AG10803 (cell line): ENCODE measurements at places on chromosomes 11 and 22.
A peak's percentile ranks its signal among the peaks of the same experiment; 100 is the strongest.

- DNase-seq = no peak
Observed at GRCh38 chr11:24181395-24182047, 315.3 kb upstream of the LUZP2 start.

- peak; percentile 79 for DNase-seq
Observed at GRCh38 chr22:27097933-27098332, 440.5 kb downstream of the MIAT start.

DNA sequence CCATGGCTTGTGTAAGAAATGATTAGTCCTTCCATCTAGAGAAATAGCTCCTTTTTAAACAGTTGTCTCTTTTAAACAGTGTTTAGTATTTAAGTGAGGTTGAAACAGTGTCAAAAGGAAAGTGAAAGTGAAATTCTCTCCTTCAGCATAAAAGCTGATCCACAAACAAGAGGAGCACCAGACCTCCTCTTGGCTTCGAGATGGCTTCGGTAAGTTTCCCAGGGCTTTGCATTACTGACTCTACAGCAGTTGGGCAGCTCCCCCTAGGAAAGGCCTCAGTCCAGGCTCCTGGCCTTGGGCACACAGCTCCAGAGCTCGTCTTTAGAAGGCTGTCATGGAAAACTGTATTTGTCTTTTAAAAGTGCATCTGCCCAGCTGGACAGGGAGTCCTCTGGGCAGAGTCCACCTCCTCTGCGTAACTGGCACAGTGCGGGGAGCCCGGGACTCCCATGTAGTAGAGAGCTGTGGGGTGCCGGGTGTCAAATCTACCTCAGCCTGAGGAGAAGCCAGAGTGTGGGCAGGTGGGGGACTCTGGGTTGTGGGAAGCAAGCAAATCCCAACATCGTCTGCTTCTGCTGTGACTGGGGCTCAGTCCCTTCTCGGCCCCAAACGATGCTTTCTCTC is at the start of gene PLAAT4:
Gene PLAAT4, plus strand, starts transcription at position 140 of the 624 bp plus-strand sequence. Its CDS starts 61 bp downstream, at position 201.
- peak; percentile 57 for DNase-seq

- no peak for DNase-seq
Observed at GRCh38 chr11:1546536-1547466, 25.3 kb downstream of the DUSP8 start.

DNA sequence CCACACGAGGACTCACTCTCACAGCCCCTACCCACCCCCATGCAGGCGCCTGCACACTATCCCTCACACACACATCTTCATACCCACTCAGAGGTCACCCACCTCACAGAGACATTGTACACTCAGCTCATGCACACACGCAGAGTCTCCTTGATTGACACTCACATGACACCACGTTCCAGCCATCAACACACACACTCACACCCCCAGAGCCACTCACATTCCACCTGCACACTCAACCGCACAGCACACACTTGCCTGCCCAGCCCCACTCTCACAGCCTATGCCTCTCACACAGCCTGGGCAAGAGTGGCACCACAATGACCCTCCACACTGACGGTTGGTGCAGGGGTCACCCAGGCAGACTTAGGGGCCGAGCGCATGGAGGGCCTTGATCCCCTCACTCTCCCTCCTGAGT is 2.2 kb downstream of the SPI1 start:
- DNase-seq = no peak

- DNase-seq = peak; percentile 86
Observed at GRCh38 chr11:6646071-6646470, 9.5 kb downstream of the DCHS1 start.

DNA sequence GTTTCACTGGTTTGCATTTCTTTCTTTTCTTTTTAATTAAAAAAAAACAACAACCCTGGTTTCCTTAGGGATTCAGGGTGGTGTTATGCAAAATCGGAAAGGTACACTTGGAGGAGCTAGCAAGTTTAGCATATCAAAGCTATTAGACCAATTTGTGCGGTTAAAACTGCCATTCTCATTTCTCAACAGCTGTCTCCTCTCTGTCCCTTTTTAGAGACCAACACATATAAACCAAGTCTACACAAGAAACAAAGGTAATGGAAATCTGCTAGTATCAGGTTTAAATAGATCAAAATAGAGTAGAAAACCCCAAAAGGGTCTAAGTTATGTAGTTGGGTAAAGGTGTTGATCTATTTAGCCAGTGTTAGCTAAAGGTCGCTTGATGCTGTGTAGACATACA is 1.7 kb upstream of the SESN3 start:
- no peak for DNase-seq

- peak; percentile 34 for DNase-seq
Observed at GRCh38 chr11:108496643-108497256, 1.4 kb downstream of the POGLUT3 start.

DNA sequence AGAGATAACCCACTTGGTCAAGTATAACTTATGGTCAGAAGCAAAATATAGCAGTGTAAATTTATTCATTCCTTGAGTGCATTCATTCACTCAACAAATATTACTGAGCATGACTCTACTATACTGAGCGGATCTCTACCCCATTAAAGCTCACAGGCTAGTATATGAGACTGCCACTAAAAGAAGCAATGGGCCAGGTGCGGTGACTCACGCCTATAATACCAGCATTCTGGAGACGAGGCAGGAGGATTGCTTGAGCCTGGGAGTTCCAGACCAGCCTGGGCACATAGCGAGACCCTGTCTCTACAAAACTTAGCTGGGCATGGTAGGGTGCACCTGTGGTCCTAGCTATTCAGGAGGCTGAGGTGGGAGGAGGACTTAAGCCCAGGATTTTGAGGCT is 197.6 kb upstream of the BLID start:
- DNase-seq = no peak

GRCh38 chr11:47593934-47594855 is at the start of gene C1QTNF4:
Gene C1QTNF4 (minus strand): TSS chr11:47594411. CDS start chr11:47590810, 3,601 bp downstream.
- DNase-seq = no peak

DNA sequence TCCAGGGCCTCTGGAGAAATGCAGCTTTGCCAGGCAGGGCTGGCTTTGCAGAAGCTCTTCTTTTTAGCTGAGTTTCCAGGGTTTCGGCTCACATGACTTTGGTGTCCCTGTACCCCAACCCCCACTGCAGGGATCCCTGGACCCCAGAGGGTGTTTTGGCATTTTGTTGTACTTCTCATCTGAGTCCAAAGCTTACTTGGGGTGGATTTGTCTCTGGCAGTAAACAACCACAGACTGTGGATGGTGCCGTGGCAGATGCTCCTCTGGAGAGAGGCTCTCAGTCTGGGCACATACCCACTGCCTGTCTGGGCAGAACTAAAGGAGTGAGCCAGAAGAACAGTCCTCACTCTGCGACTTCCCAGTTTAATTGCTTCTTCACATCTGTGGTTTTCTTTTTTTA is 49.6 kb downstream of the COMMD9 start:
- no peak for DNase-seq

DNA sequence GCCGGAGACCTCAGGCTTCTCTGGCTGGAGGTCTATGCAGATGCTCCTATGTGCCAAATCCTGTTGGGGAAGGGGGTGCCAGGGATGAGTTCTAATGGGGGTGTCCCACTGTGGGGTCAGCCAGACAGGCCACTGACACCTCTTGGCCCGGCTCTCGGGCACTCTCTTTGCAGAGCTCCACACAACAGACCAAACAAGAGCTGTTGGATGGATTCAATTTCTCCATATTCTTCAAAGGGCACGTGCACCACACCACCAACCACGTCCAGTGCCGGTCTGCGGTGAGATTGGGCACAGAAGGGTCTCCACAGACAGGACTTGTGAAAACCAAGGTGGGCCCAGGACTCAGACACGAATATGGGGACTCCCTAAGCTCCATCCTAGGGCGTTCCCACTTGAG is 2.2 kb upstream of the RGL4 start:
- DNase-seq = no peak

DNA sequence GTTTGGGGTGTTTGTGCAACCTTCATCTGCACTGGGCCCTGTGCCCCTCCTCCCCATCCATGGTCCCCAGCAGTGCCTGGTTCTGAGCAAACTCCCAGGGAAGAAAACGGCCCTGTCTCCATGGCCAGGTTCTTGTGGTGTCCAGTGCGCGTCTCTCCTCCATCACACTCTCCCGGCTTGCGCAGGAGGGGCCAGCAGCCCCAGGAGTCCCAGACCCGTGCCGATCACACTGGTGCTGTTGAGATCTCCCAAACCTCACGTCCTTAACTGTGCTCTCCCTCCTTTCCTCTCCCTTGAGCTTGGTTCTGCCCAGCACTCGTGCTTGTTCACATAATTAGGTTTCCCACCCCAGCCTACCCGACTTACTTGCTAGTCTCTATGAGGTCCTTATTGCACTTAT is 10.9 kb upstream of the GRK2 start:
- DNase-seq = no peak
